ENCODE measurements at places on chromosomes 12 and 14.

GRCh38 chr12:32906399-32907165 lies 10.0 kb upstream of the PKP2 start:
- no peak for DNase-seq

- no peak for DNase-seq
Observed at GRCh38 chr12:26867080-26867479, 34.1 kb upstream of the ITPR2 start.

- DNase-seq, result no peak
Observed at GRCh38 chr12:48016373-48017020, 12.2 kb upstream of the COL2A1 start.

DNA sequence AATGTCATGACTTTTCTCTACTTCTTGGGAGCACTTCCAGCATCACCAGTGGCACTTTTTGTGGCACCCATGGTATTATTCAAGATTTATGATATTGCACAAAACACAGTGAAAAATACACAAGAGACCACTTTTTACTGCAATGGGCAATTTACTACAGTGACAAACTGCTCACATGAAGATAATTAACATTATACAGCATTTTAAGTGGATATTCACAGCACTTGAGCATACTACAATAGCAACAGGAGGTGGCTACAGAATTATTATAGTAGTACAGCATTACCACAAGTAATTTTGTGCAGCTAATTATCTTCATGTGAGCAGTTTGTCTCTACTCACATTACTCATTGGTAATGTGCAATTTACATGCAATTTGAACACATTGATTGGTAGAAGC lies 18.3 kb downstream of the IL26 start:
- no peak for DNase-seq

DNA sequence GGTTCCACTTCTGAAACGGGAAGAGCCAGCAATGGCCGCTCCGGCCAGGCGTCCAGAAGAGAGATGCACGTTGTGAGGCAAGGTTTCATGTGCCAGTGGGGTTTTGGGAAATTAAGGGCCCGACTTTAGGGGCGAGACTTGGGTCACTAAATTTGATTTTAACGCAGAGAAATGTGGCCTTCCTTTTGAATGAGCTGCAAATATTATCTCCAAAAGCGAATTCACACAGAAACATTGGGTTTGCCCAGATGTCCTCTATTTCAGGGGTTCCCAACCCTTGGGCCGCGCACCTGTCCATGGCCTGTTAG lies 2.3 kb upstream of the RNASE4 start:
- no peak for DNase-seq

DNA sequence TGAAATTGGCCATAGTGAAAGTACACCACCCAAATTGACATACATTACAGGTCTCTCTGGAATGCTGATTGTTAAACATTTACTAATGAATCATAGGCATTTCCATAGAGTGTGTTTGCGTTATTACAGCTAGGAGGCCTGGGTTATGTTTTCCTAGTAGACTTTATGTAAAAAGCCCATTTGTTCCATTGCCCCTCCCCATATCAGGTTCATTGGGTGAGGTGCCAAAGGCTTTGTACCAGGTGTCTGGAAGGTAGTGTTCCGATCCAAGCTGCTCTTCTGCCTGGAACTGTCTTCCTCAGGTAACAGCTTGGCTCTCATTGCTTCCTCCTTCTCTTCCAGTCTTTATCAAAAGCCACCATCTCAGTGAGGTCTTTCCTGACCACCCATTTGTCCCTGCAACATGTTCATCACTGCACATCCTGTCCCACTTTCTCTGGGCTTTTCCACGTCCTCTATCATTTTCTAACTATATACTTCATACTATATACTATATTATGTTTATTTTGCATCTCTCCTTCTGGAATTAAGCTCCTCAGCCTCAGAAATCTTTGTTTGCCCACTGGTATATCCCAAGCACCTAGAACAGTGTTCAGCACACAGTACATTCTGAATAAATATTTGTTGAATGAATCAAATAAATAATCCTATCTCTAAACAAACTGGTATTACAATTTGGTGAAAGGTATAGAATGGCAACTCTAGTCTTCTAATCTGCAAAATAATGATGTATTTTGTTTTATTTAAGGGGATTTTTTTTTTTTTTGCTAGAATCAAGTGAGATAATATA lies 252.3 kb downstream of the KTN1 start:
- DNase-seq, result no peak

DNA sequence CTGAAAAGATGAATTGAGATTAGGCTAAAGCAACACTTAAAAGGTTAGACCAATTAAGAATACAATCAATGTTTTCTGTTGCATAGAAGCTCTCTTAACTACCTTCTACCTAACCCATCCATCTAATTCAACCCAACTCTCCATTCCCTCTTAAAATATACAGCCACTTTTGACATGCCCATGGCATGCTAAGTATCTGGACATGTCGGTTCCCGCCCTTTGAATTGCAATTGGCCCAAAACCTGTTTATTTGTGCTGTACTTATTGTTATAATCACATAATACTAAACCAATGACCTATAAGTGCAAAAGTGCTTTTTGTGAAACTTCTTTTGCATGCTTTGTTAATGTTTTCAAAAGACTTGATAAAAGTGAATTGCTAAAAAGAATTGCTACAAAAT lies 37.6 kb upstream of the APPL2 start:
- DNase-seq, result no peak

DNA sequence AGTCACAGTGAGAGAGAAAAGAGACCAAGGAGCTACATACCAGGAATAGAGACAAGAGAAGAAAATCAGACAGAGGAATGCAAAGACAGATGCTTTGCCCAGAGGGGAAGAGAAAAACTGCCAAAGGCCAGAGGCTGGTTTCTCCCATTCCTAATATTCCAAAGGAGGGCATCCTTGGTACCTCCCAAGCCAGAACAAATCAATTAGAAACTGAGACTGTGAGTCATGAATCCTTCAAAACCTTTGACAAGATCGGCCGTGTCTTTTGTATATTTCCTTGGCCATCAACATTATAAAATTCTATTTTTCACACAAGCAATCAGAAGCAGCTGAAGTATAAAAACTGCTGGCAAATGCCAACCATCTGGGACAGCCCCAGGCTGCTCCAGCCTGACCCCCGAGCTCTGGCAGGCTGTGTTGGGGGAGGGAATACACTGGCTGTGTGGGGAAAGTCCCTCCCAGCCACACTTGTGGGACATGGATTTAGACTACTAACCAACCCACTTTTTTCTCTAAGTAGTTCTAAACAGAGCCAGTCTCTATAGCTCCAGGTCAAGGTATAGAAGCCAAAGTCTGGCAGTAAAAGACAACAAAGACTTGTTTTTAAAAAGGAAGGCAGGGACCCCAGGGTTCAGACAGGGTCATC lies 13.7 kb downstream of the POMT2 start:
- DNase-seq, result no peak

DNA sequence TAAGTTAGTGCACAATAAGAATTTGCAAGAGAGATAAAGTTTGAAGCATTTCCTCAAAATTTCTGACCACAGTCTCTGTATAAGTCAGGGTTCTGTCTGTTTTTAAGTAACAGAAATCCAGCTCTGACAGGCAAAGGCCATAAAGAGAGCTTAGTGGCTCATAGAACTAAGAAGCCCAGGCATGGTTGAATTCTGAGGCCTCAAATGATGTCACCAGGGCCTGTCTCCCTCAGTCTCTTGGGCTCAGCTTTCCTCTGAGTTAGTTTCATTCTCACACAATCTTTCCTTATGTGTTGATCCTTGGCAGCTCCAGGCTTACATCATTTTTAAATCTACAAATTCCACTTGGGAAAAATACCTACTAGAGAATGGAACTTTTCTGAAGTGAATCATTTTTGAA lies 173.4 kb upstream of the ATP2B1 start:
- no peak for DNase-seq

DNA sequence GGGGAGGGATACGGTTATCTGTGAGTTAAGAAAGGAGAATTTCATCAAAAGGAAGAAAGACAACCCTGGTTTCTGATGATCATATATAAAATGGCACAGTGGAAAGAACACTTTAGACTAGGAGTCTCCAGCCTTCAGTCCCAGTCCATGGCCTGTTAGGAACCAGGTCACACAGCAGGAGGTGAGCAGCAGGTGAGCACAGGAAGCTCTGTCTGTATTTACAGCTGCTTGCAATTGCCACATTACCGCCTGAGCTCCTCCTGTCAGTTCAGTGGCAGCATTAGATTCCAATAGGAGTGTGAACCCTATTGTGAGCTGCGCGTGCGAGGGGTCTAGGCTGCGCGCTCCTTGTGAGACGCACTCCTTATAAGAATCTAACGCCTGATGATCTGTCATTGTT lies 137.9 kb downstream of the BTG1 start:
- DNase-seq, result no peak

DNA sequence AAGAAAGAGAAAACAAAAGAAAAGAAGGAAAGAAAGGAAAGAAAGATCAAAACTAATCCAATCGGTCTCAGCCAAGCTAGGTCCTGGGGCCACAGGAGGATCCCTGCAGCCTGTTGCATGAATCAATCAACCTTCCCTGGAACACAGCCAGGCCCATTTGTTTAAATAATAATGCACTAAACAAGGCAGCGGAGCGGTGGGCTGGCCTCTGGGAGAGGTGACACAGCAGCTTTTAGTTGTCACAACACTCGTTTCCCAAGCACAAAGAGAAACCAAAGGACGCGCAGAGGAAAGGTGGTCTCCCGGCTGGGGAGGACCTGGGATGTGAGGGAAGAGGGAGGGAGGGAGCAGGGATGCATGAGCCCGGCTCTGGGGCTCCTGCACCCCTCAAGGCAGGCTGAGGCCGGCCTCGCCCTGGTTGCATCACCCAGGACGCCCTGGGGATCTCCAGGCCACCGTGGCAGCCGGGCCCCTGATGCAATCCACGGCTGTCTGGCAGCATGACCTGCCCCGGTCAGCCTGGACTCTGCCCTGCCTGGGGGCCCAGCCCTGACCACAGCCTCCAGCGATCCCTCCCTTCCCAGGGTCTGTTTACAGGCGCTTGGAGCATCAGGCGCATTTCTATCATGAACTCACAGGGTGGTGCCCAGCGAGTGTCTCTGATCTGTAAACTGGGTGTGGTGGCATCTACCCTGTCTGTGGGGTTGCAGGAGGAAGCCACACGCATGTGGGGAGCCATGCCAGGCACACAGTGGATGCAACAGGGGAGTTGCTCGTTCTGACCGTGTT lies 32.5 kb downstream of the MMP17 start:
- no peak for DNase-seq

DNA sequence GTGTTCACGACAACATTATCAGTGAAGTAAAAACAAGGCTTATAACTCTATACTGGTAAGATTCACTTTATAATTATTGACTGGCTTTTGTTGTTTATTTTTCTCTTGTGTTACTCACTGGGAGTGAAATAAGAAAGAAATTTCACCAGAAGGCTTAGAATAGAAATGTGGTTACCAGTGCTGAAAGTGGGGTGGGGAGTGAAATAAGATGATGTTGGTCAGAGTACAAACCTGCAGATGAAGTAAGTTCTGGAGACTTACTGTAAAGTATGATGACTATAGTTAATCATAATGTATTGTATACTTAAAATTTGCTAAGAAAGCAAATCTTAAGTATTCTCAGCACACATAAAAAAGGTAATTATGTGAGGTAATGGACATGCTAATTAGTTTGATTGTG lies 198.4 kb downstream of the KLHL28 start:
- DNase-seq, result no peak

- DNase-seq, result no peak
Observed at GRCh38 chr14:66038618-66039017, 447.6 kb upstream of the CCDC196 start.

GRCh38 chr14:66920196-66920595 lies 269.0 kb upstream of the GARIN2 start:
- DNase-seq, result no peak

GRCh38 chr12:125314051-125314755 lies 249.0 kb downstream of the AACS start:
- DNase-seq, result no peak

DNA sequence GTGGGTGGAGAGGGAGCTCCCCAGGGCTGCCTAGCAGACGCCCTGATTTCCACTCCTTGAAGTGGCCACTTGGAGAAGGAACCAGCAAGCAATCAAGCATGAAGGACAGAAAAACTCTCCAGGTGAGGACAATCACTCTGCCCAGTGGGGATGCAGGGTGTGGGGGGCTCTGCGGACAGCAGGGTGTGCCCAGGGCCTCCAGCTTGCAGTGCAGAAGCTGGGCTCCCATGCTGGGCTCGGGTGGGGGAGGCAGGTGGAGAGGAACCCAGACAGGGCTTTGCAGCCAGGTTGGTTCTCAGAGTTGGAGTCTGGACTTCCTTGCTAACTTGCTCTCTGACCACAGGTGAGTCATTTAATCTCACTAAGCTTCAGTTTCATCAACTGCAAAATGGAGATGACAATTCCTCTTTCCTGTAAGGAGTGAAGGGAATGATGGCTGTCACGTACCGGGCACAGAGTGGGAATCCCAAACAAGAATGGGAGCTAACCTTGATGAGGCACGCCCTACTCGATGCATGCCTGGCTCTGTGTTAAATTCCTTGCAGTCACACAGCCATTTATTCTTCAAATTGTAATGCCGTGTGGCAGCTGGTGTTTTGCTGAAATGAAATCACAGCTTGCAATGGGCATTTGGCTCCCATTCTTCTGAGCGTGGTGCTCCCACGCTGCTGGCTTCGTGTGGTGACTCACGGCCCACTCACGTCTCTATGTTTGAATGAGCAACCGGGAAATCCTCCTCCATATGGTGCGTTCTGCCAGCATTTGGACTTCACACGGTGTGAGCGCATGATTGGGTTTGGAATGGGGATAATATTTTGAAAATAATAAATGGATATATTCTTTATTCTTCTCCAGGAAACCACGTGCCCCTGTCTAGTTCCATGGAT lies 75.2 kb downstream of the PRIMA1 start:
- DNase-seq, result no peak

- DNase-seq, result no peak
Observed at GRCh38 chr14:75333606-75334548, 55.2 kb downstream of the FOS start.

GRCh38 chr12:114344303-114344663 lies 61.7 kb downstream of the TBX5 start:
- DNase-seq, result no peak

- DNase-seq, result no peak
Observed at GRCh38 chr14:61176686-61177085, 104.5 kb downstream of the TMEM30B start.

- no peak for DNase-seq
Observed at GRCh38 chr12:32197421-32197820, 90.8 kb downstream of the BICD1 start.

DNA sequence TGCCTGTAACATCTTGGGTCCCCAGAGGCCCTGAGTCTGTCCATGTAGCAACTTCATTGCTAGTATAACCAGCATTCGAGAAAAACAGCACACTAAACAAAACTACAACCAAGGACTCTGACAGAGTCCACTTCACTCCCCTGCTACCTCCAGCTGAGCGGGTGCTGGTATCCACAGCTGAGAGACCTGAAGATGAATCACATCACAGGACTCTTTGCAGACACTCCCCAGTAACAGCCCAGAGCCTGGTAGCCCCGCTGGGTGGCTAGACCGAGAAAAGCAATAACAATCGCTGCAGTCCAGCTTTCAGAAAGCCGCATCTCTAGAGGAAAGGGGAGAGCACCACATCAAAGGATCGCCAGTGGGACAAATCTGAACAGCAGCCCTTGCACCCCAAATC lies 9.0 kb upstream of the IQSEC3 start:
- DNase-seq, result no peak

Data from cortex of kidney (tissue), 1 donor.